ENCODE measurements at places on chromosomes 3 and 15.

GRCh38 chr15:66278056-66278455, 15.3 kb upstream of the DIS3L start:
- no peak for DNase-seq

DNA sequence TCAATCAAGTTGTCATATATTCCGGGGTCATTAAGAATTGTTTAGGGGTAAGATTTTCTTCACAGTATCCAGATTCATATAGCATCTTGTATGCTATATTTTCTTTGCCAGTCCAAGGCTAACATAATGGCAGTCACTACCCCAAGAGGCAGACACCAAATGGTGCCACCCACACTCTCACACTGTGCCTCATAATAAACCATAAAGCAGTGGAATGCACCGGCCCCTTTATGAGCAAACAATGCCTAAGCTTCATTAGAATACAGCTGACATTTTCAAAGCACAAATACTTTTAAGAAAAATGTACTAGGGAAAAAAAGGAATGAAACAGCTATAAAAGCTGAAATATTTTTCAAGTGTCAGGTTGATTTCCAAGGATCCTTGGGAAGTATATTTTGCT, 121.6 kb downstream of the TFDP2 start:
- DNase-seq, result no peak

GRCh38 chr3:184663756-184664155, 48.1 kb downstream of the MAGEF1 start:
- no peak for DNase-seq

GRCh38 chr3:99108508-99108907, 207.0 kb upstream of the DCBLD2 start:
- DNase-seq, result no peak

- DNase-seq, result no peak
Measured at GRCh38 chr3:15265655-15266509, 59.8 kb downstream of the CAPN7 start.

GRCh38 chr3:176275113-176275512, 922.2 kb downstream of the TBL1XR1 start:
- no peak for DNase-seq

GRCh38 chr3:184639351-184639750, 72.5 kb downstream of the MAGEF1 start:
- no peak for DNase-seq

- DNase-seq, result no peak
Measured at GRCh38 chr3:27209617-27210264, 159.4 kb downstream of the NEK10 start.

DNA sequence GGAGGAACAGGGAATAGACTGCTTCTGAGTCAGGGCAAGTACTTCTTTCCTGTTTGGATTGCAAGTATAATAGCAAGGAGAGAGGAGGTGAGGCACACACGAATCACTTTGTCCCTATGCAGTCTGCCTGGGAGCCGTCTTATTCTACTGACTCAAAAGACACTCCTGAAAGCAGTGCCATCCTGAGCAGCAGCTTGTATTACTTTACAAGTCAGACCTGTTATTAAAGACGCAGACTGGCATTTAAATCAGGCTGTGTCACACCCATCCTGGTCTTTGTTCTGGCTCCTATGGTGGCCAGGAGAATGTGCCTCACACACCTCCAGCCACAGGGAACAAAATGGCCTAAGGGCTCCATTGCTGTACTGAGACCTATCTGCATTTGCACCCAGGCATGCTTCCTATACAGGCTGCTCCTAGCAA, 17.9 kb upstream of the SQOR start:
- peak; percentile 31 for DNase-seq

DNA sequence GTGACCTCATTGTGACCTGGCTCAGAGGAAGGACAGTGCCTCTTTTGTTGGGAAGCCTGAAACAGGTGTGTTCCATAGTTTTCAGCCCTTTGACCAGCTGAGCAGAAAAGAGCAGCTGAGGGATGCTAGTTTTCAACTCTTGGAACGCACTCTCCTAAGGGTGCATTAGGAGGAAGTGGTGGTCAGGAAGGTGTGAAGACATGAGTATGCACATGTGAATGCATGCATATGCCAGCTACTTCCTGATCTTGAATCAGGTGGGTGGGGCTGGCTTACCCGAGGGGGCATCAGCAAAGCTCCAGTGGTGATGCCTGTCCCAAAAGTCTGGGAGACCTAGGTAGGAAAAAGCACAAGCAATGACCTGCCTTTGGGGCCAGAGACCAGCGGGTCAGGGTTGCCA, 23.3 kb upstream of the CEMIP start:
- DNase-seq, result no peak

DNA sequence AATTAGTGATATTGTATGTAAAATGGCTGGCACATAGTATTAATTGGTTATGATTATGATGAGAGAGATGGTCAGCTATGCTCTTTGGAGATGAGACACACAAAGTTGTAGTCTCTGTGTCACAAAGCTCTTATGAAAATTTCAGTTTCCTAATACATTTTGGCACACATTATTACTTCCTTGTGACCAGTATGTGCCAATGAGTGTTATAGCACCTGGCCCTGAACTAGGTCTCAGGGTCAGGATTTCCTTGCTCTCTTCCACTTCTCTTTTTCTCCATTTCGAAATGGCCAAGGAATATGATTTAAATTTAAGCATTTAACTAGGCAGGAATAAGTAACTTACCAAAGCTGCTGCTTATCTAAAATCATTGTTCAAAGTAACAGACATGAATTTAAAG, 28.0 kb downstream of the TIPARP start:
- no peak for DNase-seq

DNA sequence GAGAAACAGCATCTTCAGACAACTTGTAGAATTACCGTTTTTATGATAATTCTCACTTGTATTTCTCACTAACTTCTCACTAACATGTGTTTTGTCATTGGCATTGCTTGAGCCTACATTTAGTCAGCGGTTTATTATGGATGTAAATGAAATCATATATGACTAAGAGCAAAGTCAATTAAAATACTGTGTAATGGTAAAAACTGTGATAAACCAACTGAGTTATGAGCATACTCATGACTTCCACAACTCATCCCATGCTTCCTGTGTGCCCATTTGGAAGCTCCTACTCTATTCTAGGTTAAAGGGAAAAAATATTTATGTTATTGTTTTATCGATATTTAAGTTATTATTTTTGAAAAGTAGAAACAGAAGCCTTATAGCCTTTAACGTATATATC, 12.8 kb downstream of the PXK start:
- DNase-seq, result no peak

DNA sequence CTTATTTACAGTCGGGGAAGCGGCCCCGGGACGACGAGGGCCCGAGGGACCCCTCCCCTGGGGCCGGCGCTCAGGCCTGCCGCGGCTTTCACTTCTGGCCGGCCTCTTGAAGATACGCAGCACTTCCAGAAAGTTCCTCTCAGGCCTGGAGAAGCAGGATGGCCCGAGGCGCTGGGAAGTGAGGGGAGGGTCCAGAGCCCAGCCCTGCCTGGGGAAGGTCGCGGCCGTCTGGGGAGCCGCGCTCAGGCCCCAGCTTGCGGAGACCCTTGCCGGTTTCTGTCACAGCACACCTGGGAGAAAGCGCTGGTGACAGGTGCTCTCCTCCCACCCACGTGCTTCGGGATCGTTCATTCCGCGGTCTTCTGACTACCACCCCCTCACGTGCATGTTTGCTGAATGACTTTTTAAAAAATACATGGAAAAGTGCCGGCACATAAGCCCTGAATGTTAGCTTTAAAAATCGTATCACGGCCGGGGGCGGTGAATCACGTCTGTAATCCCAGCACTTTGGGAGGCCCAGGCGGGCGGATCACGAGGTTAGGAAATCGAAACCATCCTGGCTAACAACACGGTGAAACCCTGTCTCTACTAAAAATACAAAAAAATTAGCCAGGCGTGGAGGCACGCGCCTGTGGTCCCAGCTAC, 727 bp upstream of the TM2D3 start:
- DNase-seq, result no peak

GRCh38 chr3:122618614-122619013, 41.2 kb downstream of the PARP15 start:
- DNase-seq, result no peak

- DNase-seq, result no peak
Measured at GRCh38 chr3:113628316-113628715, 68.1 kb downstream of the USF3 start.

DNA sequence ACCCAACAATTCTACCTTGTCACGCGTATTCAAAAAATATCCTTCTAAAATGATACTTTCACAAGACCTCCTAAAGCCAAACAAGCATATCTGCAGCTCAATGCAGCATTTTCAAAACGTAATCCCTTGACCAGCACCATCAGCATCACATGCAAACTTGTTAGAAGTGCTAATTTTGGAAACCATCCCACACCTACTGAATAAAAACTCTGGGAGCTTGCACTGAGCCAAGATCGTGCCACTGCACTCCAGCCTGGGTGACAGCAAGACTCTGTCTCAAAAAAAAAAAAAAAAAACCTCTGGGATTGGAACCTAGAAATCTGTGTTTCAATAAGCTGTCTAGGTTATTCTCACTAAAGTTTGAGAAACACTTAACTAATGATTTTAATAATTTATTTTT, 223.3 kb upstream of the CCDC54 start:
- no peak for DNase-seq

DNA sequence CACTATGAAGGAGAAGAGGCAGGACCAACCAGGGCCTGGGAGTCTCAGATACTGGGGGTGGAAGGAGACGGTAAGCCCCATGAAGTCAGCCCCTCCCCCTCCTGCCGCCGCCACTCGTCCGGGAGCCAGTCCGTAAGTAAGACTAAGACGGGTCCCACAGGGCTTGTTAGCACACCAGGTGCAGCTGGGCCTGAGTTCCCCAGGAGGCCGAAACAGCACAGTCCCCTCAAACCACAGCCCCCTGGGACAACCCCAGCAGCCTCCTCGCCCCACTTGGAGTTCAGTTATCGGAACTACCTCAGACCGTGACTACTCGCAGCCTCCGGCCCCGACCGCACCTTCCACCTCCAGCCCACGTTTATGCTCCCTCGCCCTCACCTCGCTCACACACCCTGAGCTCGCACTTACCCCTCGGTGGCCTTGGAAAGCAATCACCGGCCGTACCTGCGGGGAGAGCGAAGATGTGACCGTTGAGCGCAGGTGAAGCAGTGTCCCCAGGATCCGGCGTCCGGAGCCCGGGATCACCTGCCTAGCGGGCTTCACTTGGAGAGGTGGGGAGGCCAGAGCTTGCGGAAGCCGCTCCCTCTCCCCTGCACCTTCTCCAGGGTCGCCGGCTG, 557 bp downstream of the ELL3 start:
- DNase-seq, result peak; percentile 73

- DNase-seq, result no peak
Measured at GRCh38 chr15:71049706-71050422, 65.4 kb upstream of the THSD4 start.

- DNase-seq, result no peak
Measured at GRCh38 chr15:58235961-58236360, 97.8 kb downstream of the AQP9 start.

- no peak for DNase-seq
Measured at GRCh38 chr15:68469162-68470048, 37.4 kb upstream of the ITGA11 start.

- DNase-seq, result no peak
Measured at GRCh38 chr3:170640737-170641171, 54.9 kb upstream of the SLC7A14 start.

DNA sequence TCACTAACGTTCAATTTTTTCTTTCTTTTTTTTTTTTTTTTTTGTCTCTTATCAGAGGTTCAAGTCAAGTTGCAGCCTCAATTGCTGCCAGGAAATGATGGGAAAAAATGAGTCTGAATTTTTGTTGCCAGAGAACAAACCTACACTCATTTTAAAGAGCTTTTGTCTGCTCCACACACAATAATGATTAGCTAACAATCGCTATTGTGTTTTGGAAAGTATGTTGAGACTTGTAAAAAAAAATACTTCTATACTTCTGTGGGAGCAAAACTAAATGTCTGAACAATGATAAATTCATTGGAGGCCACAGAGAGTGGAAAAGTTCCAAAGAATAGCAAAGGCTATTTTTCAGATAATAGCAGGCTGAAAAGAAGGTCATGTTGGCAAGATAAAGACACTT, 176.3 kb upstream of the LMCD1 start:
- DNase-seq, result no peak

- DNase-seq, result no peak
Measured at GRCh38 chr15:56737791-56738190, 4.5 kb upstream of the ZNF280D start.

DNA sequence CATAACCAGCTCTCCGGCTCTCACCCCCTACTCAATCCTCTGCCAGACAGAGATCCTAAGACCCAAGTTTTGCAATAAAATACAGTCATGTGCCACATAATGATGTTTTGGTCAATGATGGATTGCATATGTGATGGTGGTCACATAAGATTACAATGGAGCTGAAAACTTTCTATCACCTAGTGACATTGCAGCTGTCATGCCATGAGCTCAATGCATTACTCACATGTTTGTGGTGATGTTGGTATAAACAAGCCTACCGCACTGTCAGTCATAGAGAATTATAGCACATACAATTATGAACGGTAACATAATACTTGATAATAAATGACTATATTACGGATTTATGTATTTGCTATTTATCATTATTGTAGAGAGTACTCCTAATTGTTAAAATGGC, 26.9 kb upstream of the SAMMSON start:
- DNase-seq, result no peak

DNA sequence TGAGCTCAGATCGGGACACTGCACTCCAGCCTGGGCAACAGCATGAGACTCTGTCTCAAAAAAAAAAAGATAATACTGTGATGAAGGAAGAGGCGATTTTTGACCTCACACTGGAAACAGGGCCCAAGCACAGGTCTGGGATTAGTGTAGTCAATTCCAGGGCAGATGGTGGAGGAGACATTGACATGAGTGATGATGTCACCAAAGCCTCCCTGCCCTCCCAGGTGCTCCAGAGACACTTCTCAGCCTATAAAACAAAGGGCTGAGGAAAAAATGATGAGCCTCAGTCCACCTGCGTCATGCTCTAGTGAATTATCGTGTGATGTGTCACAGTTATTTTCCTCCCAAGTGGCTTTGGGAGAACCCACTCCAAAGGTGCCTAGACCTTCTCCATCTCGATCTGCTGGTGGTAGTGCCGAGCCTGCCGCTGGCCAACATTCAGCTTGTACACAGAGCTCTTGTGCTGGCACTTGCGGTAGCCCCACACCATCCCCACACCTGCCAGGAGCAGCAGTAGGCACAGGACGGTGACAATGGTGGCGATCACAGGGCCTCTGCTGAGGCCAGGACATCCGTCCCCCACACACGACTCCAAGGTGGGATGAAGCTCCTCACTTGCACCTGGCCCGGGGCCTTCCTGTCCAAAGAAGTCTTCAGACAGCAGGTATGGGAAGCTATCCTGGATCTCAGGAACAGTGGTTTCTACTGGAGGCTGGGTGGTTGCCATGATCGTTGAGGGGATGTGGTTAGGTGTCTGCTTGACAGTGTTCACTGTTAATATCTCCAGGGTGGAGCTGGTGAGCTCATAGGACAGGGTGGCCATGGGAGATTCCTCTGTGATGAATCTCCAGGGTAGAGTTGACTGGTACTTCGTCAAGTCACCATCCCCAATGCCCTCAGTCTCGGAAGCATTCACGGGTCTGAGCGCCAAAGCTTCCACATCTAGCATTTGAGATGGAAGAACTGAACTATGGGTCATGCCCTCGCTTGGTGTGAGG, 38.8 kb downstream of the CRTAP start:
- no peak for DNase-seq

All from H9 (cell line).